ENCODE measurements at places on chromosomes 16 and 17.

GRCh38 chr17:15943971-15944758 lies 765 bp upstream of the ADORA2B start:
- no peak for DNase-seq

DNA sequence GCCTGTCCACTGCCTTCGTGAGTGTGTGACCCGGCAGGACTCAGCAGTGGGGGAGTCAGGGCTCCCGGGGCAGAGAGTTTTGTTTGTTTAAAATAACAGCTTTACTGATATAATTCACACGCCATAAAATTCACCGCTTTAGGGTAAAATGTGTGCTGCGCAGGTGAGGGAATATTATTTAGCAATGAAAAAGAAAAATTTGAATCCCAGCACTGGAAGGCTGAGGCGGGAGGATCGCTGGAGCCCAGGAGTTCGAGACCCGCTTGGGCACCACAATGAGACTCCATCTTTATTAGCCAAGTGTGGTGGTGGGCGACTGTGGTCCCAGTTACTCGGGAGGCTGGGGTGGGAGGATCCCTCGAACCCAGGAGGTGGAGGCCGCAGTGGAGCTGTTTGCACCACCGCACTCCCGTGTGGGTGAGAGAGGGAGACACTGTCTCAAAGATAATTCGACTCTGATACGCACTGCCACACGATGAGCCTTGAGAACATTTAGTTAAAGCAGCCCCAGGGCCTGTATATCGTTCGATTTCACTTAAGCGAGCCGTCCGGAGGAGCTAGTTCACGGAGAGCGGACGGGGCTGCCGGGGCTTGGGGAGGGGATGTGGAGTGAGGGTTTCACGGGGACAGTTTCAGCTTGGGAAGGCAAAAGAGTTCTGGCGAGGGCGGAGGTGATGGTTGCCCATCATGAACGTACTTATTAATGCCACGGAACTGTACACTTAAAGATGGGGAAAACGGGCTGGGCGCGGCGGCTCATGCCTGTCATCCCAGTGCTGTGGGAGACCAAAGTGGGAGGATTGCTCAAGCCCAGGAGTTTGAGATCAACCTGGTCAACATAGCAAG lies 10.2 kb downstream of the TELO2 start:
- DNase-seq, result no peak

GRCh38 chr17:73429440-73430164 lies 117.8 kb upstream of the CDC42EP4 start:
- peak; percentile 65 for DNase-seq

GRCh38 chr16:13036600-13036999 lies 135.2 kb downstream of the SHISA9 start:
- no peak for DNase-seq

GRCh38 chr17:2124391-2124790 lies 69.5 kb downstream of the HIC1 start:
- DNase-seq, result no peak

DNA sequence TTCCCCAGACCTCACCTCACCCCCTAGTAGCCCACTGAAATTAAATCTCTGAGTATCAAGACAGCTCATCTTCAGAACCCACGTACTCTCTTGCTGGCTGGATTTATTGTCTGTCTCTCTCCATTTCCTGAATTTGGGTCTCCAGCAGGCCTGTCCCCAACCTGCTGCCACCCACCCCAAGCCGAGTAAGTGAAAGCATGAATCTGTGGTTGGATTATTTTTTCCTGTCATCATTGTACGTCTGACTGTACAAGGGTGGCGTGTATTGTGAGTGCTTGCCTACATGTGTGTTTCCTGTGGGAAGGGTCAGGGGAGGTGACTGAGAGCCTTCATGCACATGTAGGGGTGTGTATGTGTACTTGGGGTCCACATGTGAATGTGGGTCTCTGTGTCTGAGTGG lies 5.4 kb downstream of the TNP2 start:
- no peak for DNase-seq

DNA sequence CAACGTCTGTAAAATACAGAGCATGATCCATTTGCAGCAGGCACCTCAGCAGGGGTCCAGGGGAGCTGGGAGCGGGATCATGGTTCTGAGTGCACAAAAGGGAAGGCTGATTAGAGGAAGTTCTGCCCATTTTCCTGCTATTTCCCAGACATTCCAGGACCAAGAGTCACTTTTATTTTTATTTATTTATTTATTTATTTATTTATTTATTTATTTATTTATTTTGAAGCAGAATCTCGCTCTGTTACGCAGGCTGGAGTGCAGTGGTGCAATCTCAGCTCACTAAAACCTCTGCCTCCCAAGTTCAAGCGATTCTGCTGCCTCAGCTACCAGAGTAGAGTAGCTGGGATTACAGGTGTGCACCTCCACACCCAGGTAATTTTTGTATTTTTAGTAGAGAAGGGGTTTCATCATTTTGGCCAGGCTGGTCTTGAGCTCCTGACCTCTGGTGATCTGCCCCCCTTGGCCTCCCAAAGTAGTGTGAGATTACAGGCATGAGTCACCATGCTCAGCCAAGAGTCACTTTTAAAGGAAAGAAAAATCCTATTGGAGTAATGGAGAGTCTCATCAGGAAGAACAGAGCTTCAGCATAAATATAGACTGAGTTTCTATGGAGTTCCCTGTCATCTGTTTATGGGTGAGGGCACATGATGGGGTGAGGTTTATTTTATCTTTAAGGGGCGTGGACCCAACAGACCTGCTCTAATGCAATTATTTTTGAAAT lies 355.2 kb downstream of the HAPSTR1 start:
- no peak for DNase-seq

DNA sequence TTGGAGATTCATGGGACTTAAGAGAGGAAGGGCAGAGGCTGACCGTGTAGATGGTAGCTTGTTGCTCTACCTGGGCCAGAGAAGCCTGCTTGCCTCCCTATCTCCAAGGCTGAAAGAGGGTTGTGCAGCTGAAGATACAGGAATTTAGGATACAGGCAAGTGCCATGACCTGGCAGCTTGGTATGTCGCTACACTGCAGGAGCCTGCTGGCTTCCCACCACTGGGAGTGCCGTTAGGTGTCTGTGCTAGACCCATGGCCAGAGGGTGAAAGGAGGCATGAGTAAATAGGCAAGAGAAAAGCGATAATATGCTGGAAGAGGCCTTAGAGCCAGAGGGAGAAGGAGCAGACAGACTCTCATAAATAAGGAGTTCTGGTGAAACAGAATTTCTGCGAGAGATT lies 10.6 kb downstream of the NAA60 start:
- no peak for DNase-seq

DNA sequence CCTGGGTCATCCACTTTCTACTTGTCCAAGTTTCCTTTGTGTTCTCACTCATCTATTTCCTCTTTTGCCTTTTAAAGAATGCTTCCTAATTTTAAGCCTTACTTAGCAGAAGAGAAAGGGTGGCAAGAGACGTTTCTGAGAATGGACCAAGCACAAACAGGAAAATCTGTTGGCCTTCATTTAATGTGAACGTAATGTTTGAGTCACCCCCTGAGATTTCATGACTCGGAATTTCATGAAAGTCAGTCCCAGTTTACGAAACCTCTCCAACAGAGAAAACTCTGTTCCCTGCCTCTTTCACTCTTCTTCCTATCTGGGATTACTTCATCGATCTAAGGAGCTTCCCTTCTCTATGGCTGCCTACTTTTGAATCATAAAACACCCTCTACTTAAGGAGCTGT lies at the start of gene CD300E:
Gene CD300E (minus strand): TSS at position 46 of the 401 bp plus-strand sequence. CDS start 117 bp downstream, outside the sequence.
- no peak for DNase-seq

- no peak for DNase-seq
These were observed 38.7 kb downstream of the PKD1 start for GRCh38 chr16:2096853-2097595.

GRCh38 chr17:41667280-41668041 lies 21.2 kb upstream of the EIF1 start:
- DNase-seq, result no peak
